Activated naive CD4-positive, alpha-beta T cell (primary cell): ENCODE measurements at places on chromosomes 6 and 20.

- DNase-seq: no peak
Observed at GRCh38 chr20:45368221-45368980, 5.4 kb downstream of the SYS1 start.

DNA sequence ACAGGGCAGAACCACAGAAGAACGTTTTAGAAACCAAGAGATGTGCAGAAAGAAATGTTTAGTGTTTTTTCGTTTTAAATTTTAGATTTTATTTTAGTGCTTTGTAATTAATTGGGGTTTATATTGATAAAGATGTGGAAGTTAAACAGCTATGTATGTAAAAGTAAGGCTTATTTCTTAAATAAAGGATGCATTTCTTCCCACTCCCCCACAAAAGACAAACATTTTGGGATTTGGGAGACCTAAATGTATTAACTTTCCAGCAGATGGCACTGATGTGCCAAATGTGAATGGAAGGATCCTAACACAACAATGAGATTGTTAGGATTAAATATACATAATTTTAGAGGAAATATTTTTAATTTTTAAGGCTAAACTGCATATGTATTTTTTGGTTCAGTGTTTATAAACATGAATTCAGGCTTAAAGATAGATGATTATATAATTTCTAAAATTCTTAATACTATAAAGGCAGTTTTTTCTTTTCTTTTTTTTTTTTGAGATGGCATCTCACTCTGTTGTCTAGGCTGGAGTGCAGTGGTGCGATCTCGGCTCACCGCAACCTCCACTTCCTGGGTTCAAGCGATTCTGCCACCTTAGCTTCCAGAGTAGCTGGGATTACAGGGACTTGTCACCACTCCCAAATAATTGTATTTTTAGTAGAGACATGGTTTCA, 12.0 kb downstream of the PFDN4 start:
- DNase-seq: no peak

DNA sequence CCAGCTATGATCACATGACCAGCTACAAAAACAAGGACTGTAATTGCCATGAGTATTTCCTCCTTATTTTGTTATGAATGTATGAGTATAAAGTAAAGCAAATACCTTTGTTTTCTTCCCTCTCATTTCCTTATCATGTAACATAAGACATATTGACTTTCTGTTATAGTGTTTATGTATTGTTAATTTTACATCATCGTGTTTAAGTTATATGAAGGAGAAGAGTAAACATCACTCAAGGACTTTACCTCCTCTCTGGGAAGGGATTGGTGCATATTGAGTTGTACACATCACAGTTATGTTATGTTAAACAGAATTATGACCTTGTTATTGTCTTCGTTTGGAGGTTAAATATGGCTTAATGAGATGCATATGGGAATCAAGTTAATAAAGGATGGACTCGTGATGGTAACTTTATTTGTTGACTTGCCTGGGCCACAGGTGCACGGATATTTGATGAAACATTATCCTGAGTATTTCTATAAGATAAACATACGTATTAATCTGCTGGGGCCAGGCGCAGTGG, 57.3 kb upstream of the CNKSR3 start:
- DNase-seq: no peak

GRCh38 chr6:52815167-52816092, 11.8 kb upstream of the GSTA1 start:
- no peak for DNase-seq

DNA sequence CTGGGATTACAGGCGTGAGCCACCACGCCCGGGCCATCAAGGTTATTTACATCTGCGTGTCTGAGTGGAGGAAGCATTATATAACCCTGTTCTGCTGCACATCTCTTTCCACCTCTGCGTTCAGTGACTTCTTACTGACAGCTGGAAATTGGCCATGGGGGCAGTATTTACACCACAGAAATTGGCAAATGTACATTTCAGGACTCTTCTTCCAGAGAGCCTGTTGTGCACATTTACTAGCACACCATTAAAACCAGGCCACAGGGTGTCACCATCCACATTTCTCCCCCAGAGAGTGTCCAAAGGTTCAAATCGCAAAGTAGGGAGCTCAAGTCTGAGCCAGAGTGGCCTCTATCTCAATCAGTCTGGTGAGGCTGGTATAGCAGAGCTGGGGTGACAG, 62.9 kb upstream of the SNX9 start:
- DNase-seq: no peak

DNA sequence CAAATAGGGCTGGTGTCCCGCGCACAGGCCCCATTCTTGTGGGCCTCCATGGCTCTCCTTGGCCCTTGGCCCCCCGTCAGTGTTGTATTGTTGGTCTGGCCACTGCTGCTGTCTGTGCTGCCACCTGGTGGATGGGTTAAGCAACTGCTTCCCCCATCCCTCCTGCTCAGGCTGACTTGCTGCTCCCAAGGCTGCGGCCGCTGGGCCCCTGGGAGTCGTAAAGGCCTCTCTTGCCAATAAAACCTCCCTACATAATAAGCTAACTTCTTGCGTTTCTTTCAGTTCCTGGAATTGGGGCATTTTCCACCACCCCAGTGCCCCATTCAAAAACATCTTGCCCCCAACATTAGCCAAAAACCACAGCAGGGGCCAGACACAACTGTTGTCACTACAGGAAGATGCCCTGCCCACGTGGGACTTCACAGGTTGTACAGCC, 27.1 kb downstream of the CD83 start:
- peak; percentile 39 for DNase-seq

- DNase-seq: no peak
Observed at GRCh38 chr6:14851281-14851680, 394.6 kb upstream of the JARID2 start.

DNA sequence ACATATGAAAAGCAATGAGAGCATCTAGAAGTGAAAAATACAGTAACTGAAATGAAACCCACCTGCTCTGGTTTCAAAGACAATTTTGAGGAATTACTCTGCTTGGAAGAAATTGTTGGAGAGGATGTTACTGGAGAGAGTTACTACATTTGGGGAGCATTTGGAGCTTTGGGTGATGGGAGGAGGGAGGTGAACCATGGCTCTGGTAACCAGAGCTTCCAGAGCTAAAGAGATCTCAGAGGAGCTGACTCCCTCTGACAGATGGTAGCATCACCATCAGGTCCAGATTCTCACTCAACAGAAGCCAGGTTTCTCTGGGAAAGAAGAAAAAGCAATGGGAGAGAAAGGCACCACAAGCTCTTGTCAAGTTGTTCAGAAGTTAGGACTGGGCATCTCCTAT, 42.2 kb upstream of the SMAP1 start:
- DNase-seq: no peak

DNA sequence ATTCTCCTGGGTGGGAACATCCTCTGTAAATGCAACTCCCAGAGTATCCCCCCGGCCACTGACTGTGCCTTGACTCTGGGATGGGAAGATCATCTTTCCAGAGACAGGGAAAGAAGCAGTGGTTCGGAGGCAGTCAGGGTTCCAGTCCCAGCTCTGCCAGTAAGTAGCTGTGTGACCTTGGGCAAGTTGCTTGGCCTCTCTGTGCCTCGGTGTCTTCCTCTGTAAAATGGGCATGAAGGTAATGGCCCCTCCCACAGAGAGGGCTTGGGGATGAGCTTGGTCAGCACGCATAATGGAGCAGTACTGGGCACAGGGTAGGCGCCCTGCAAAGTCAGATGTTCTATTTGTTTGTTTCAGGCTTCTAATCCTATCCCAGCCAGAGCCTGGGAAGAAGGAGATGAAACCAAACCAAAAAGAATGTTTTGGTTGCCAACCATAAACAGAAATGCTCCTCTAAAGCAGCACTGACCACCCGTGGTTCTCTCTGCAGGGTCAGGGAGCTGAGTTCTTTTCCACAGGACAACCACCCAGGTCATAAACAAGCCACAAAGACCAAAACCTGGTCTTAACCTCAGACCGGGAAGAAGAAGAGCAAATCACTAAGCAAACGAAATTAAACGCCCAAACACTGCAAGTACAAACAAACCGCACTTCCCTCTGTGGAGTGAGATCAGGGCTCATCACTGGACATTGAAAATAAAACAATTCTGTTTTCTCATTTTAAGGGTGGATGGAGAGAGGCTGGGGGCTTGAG, 381.0 kb upstream of the SULF2 start:
- no peak for DNase-seq

- DNase-seq: no peak
Observed at GRCh38 chr6:138225953-138226352, 7.7 kb upstream of the PBOV1 start.

- DNase-seq: no peak
Observed at GRCh38 chr6:105616521-105616920, 213.6 kb upstream of the PREP start.

DNA sequence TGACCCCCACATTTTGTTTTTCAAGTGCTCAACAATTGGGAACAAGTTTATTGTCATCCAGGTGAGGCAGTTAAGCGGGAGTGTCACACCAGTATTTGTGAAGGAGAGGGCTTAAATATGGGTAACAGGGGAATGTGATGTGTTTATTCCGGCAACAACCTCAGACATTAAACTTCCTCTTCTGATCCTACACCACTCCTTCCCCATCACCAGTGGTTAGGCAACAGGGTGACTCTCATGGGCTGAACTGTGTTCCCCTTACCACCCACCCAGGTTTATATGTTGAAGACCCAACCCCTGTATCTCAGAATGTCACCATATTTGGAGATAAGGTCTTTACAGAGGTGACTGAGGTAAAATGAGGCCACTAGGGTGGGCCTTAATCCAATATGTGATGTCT, 52.1 kb upstream of the RNF182 start:
- DNase-seq: no peak

DNA sequence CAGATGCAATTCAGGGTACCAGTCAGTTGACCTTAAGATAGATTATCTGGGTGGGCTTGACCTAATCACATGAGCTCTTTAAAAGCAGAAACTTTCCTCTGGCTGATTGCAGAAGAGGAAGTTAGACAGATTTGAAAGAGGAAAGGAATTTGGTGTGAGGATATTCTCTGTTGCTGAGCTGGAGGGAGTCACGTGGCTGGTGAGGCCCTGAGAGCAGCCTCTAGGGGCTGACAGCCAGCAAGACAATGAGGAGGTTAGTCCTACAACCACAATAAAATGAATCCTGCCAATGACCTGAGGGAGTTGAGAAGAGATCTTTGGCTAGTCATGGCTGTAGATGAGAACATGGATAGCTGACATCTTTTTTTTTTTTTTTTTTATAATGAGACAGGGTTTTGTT, 87.0 kb upstream of the B3GAT2 start:
- no peak for DNase-seq

GRCh38 chr6:32967151-32968091, 973 bp upstream of the BRD2 start:
- DNase-seq: no peak

GRCh38 chr6:42021847-42022754, 28.2 kb upstream of the TAF8 start:
- no peak for DNase-seq

DNA sequence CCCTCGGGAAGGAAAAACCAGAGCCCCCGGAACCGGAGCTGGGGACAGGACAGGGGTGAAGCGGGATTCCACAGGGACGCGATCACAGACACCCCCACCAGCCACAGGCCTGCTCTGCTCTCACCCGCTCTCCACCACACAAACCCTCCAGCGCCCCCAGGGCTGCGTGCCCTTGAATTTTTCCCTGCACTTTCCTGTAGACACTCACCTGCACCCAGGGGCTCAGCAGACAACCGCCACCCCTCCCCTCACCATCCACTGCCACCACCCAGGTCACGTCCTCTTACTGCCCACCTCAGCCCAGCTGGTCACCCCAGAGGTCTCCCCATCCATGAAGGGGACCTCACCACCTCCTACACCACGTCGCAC, 631 bp downstream of the ULBP2 start:
- DNase-seq: no peak

GRCh38 chr20:58892932-58893224, 40.4 kb downstream of the GNAS start:
- DNase-seq: no peak

DNA sequence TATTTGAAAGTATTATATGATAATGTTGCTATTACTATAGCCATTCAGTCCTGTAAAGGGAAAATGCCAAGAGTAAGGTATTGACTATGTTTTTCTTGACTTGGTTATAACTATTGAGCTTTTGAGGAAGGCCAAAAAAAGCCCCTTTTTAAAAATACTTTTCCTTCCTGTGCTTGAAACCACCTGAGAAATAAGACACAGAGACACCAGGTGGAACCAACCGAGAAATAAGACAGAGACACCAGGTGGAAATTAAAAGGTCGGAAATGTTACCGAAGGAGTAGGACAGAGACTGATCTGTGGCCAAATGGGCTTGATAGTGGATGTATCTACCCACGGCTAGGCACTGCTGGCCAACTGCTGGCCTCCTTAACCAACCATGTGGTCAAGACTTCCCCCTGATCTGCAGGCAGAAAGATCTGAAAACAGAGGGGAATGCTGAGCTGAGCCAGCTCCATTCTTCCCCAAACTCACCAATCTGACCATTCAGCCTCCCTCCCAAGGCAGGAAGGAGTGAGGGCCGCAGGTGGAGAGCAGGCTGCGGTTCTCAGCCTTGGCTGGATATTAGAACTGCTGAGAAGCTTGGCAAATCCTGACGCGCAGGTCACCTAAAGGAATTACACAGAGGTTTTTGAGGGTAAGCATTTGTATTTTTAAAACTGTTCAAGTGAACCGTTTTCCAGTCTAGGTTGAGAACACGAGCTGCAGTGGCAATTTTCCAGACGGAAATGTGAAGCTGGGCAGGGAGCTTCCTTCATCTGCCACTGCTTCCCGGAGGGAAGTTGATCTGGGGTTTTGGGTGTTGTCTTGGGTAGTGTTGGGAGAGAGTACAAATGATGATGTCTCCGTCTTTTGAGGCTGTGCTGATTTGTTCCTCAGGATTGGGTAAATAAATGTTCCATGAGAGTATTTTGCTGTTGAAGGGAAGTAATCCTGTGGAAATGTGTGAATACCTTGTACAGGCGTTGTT, 121.7 kb upstream of the EXOC2 start:
- DNase-seq: no peak

DNA sequence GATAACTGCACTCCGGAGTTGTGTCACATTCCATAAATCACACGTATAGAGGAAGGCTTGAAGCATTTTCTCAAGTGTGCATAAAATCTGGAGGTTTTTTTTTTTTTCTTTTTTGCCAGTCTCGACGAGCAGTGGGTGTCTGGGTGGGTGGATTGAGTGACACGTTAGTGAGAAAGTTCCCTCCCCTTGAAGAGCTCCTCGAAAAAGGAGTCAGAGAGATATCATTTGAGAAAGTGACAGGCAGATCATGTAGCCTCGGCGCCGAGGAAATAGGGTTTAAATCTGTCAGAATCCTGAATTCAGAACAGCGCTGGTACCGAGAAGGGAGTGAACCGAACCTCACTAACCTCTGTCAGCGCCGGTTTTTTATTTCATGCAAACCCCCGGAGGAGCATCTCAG, 269.5 kb upstream of the ARID1B start:
- no peak for DNase-seq

DNA sequence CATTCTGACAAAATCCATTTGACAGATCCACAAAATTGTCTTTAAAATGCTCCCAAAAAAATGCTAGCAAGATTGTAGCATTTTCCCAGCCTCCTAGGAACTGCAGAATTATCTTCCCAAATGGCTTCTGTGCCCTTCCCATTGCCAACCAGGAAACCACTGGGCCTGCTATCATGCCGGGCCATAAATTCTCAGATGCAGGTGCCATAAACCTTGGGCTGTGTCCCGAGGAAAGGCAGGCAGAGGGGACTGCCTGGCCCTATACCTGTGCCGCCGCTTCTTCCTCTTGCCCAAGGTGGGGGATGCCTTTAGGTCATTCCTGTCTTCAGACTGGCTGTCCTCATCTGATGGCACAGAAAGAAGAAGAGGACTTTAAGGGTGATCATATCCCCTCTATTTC, 2.8 kb downstream of the VSX1 start:
- no peak for DNase-seq

GRCh38 chr6:5478380-5478779, 217.1 kb downstream of the FARS2 start:
- no peak for DNase-seq

- no peak for DNase-seq
Observed at GRCh38 chr6:111844921-111845320, 28.3 kb downstream of the FYN start.
